Stimulated activated CD4-positive, alpha-beta T cell treated with anti-CD3 and anti-CD28 coated beads, Interleukin-15, amount 100 ng/mL, for 48 hours (primary cell): ENCODE measurements at places on chromosomes 5 and 9.

- DNase-seq, result no peak
These were observed 4.6 kb upstream of the SLC25A48 start for GRCh38 chr5:135829681-135830383.

GRCh38 chr5:160675988-160676387 lies 176.0 kb downstream of the ATP10B start:
- DNase-seq, result no peak

DNA sequence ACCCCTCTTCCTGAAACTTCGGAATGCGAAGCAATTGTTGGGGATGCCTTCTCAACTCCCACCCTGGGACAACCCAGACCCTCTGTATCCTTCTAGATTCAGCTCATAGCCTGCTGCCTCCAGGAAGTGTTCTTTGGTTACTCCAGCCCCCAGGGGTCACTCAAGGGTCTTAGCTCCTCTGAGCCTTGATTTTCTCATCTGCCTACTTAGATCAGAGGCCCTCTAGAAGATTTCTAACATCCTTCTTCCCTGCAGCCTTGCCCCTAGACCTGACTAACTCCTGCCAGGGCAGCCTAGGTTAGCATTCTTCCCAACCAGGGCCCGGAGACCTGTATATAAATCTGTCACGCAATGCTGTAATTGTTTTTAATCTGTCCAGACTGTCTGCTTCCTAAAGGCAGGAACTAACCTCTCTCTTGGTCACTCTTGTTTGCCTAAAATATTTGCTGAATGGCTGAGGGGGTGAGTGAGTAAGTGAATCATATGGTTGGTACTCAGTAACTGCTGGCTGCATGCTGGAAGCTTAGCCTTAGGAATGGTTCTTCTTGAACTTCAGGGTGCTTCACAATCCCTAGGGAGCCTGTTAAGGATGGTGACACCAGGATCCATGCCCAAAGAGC lies 8.2 kb downstream of the GALNT10 start:
- DNase-seq, result no peak

GRCh38 chr9:96555567-96556386 lies 63.9 kb downstream of the CDC14B start:
- no peak for DNase-seq

DNA sequence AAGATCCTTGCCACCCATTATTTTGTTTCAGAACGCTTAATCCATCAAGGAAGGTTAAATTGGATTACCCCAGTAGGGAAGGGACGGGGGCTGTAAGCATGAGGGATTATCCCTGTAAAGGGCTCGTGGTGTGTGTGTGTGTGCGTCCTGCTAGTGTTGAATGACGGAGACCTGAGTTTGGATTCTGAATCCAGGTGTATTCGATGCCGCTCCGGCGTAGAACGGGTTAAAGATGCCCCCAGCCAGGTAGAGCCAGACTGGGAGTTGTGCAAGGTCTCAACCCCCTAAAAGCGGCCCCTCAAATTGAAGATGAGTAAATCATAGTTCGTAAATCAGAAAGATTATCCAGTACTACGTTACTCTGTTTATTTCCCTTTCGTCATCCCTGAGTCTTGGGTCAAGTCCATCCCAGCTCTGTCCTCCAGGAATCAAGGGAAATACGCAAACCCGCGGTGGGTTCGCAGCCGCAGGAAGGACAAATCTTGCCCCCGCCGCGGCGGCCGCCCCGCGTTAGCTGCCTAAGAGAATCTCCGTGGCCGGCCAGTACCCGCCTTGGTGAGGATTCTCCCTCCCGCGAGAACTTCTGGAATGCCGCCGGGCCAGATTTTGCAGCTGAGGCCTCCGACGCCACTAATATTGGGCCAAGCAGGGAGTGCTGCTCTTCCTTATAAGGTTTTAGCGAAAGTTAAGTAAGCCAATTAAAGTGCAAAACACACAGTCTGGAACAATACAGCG lies 586 bp upstream of the MTAP start:
- no peak for DNase-seq

DNA sequence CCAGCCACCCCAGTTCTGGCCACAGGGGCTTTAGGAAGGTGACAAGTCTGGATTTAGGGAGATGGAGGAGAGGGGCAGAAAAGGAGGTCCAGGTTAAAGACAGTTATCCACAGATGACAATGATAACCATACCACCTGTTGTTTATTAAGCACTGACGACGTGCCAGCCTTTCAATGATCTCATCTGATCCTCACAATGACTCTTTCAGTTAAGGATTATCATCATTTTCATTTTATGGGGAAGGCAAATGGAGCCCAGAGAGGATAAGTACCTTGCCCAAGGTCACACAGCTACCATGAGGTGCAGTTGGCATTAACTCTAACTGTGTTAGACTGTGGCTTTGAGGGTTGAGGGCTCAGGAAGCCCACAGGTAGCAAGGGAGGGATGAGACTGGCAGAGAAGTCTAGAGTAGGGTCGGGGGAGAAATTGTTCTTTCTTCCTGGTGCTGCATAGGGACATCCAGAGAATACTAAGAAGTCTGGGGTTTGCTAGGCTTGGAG lies 21.5 kb upstream of the JADE2 start:
- DNase-seq, result no peak

DNA sequence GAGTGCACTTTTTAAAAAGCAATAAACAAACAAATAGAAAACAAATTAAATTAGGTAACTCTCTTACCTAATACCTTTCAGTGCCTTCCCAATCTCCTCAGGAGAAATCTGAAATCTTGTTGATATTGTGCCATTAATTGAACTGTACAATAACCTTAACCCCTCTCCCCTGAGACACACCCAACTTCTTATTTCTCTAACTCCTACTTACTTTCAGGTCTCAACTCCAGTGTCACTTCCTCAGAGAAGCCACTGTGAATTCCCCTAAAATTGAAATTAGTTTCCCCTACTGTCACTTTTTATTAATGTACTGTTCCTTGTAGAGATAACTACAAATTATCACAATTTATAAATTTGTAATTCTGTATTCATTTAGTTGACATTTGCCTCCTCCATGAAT lies 295.3 kb upstream of the TNC start:
- DNase-seq, result no peak

GRCh38 chr5:8879248-8879647 lies 666.6 kb downstream of the SEMA5A start:
- DNase-seq, result no peak

GRCh38 chr5:57097526-57097925 lies 76.3 kb upstream of the GPBP1 start:
- no peak for DNase-seq

DNA sequence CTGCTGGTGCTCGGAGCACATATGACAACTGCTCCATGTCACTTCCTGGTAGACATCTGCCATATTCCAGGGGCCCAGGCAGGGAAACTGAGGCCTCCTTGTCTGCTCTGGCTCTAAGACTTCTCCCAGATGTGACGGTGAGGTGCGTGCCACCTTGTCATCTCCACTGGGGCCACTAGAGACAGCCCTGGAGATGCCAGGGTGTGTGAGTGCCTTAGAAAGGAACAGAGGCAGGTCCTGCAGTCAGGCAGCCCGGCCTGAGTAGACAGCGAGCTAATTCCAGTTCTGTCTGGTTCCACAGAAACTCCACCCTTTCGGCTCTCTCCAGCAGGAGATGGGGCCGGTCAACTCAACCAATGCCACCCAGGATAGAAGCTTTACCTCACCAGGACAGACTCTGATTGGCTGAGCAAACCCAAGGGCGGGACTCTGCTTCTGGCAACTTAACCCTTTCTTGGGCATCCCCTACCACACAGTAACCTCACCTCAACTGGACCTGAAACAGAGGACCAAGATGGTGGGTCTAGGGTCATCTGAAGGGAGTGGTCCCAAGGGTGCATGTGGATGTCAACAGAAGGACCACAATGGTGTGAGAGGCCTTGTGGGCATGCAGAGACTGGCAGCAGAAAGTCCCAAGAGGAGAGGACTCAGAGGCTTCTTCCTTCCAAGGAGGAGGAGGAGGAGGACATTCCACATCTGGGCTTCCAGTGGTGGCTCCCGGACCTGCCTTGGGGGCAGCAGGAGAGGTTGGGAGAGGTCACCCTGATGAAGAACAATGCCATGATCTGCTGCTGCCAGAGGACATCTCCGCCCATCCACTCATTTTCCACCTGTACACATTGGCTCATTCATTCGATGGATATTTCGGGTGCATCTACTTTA lies 77.7 kb downstream of the RGS3 start:
- DNase-seq, result no peak

- DNase-seq, result no peak
These were observed 404.2 kb upstream of the IRX2 start for GRCh38 chr5:3155717-3156116.

- DNase-seq, result no peak
These were observed 7.0 kb upstream of the LOX start for GRCh38 chr5:122085041-122085440.

DNA sequence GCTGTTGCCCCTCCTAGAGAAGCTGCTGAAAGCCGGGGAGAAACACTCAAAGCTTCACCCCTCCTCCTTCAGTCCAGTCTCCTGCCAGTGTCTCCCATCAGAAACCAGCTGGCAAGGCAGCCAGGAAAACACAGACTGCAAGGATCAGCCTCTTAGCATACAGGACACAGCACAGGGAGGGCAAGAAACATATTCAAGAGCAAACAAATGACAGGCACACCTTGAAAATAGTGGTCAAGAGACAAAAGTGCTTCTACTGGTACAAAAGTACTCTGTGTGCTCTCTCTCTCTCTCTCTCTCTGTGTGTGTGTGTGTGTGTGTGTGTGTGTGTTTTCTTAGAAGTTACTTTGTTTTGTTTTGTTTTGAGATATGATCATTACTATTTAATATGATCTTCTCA lies 227.2 kb downstream of the RAB3C start:
- no peak for DNase-seq

- DNase-seq, result no peak
These were observed 12.8 kb upstream of the MTAP start for GRCh38 chr9:21789541-21790037.

DNA sequence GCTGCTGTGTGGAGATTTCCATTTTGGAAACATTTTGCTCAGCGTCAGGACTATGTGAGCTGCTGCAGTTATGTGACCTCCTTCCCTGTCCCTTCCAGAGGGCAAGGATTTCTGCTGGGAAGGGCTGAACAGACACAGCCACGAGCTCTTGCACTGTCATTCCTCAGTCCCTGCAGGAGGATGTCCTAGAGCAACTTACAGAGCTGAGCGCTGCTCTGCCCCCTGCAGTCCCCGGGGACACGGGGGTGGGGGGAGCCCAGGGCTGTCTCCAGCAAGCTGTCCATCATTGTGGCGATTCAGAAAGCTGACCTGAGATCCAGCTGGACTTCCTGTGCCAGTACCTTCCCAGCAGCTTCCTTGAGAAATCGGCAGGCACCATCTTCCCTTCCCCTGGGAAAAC lies 28.0 kb upstream of the MAP1B start:
- DNase-seq, result no peak

- no peak for DNase-seq
These were observed 192.6 kb upstream of the RASA1 start for GRCh38 chr5:87074934-87075541.

DNA sequence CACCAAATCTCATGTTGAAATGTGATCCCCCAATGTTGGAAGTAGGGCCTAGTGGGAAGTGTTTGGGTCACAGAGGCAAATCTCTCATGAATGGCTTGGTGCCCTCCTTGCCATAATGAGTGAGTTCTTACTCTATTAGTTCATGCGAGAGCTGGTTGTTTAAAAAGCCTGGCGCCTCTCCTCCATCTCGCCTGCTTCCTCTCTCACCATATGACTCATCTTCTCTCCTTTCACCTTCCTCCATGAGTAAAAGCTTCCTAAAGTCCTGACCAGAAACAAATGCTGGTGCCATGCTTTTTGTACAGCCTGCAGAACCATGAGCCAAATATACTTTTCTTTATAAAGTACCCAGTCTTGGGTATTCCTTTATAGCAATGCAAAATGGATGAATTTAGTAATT lies 20.9 kb upstream of the ARHGAP26 start:
- no peak for DNase-seq

DNA sequence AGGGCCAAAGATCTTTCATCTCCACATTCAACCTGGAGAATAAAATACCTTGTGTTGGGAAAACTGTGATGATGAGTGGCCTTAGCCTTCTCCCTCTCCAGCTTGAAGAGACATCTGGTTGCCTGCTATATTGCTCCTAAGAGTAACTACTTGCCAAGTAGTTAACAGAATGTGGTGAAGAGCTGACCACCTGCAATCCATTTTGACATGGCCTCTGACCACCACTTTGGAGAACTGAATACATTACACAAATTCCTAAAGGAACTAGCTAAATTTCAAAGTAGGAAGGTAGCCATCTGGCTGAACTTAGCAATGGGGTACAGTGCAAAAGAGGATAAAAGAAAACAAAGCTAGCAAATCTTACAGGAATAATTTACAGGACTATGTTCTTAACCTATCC lies 7.2 kb downstream of the TBCA start:
- DNase-seq, result no peak

DNA sequence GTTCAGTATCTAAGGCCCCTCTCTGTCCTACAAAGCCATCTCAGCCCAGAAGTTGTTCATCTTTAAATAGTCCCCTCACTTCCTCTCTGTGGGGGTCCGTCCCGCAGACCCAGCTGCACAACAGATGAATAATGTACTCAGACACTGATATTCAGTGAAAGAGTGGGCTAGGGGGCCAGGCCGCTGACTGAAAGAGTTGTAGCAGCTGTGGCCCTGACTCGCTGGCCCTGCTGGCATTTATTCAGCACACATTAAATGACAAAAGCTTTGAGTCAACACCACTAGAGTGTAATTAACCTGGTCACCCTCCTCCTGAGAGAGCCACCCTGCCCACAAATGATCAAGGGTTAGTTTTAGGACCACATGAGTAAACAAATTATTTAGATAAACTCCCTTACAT lies 76.3 kb downstream of the MED10 start:
- no peak for DNase-seq

GRCh38 chr5:179306191-179307012 lies 38.9 kb downstream of the ADAMTS2 start:
- no peak for DNase-seq

DNA sequence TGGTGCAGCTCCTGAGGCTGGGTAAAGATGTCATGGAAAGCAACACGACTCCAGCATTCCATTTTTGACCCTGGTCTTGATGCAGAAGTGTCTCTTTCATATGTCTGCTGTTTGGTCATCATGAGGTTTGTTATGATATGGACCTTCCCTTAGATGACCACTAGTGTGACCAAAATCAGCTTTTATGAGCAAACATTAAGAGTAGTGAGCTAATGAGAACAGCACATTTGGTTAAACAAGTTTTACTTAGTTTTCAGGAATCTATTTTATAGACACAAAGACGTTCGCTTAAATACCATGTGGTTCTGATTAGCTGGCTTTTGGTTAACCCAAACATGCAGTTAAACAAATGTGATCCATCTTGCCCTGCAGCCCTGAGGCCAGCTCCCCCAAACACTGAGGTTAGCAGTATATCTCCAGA lies 56.7 kb upstream of the ACTBL2 start:
- no peak for DNase-seq
